Activated CD4-positive, alpha-beta T cell treated with anti-CD3 and anti-CD28 coated beads, Interleukin-2, Interleukin-6, amounts not matched to agents 100 ng/mL and 50 ng/mL, durations not matched to agents 16 hours and 8 hours (primary cell): ENCODE measurements at places on chromosomes 4 and X.

DNA sequence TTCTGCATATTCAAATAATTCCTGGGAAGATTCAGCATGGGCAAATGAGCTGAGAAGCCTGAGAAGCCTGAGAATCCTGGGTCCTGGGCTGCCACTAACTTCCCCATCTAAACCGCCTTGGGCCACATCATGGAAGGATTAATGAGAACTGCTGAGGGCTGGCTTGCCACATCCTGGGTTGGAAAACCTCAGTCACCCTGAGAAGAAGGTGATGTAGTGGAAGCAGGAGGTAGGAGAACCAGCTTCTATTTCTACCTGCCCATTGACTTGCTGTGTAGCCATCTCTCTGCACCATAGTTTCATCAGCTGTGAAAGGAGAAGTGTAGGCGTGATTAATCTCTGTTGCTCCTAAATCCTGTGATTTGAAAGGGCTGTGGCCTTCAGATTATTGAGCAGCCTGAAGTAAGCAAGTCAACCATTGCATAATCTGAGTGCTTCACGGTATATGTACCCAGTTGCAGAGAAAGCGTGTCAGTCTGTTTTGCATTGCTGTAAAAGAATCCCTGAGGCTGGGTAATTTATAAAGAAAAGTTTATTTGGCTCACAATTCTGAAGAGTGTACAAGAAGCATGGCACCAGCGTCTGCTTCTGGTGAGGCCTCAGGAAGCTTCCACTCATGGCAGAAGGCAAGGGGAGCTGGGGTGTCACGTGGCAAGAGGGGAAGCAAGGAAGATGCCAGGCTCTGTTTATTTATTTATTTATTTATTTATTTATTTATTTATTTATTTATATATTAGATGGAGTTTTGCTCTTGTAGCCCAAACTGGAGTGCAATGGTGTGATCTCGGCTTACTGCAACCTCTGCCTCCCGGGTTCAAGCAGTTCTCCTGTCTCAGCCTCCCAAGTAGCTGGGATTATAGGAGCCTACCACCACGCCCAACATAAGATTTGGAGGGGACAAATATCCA lies 140.9 kb upstream of the ATP6AP2 start:
- no peak for DNase-seq

- DNase-seq, result no peak
These were observed 348.6 kb downstream of the TRAM1L1 start for GRCh38 chr4:116736756-116737155.

- no peak for DNase-seq
These were observed 49.0 kb upstream of the CXorf51A start for GRCh38 chrX:146863566-146863965.

DNA sequence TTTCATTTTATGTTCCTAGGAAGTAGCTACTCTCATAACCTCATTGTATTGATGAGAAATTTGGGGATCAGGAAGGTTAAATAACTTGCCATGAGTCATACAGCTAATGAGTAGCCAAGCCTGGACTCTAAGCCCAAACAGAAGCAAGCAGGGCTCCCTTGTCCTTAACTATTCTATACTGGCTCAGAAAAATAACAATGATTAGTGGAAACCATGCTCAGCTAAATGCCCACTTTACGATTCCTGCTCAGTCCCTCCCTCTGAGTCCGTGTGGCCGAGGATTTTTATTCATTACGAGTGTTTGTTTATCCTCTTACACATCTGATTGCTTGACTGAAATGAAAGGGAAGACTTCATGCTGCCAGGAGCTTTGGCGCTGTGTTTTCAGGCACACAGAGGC lies 100.9 kb downstream of the SLC34A2 start:
- no peak for DNase-seq

GRCh38 chrX:10759141-10759799 lies 138.9 kb upstream of the MID1 start:
- no peak for DNase-seq

DNA sequence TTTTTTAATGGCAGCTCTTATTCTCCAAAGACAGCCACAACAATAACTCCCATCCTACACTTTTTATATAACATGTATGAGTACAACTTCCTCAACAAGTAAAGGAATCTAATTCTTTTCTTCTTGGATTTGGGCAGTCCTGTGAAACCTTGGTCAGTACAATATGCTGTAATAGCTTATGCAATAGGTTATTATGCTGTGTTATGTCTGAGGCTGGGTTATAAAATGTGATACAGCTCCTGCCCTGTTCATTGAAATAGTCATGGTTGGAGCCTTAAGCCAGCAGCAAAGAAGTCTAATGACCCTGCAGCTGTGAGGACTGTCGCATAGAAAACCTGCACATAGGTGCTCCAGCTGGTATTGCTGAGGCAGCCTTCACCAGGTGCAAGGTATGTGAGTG lies 215.8 kb upstream of the RASGEF1B start:
- no peak for DNase-seq

DNA sequence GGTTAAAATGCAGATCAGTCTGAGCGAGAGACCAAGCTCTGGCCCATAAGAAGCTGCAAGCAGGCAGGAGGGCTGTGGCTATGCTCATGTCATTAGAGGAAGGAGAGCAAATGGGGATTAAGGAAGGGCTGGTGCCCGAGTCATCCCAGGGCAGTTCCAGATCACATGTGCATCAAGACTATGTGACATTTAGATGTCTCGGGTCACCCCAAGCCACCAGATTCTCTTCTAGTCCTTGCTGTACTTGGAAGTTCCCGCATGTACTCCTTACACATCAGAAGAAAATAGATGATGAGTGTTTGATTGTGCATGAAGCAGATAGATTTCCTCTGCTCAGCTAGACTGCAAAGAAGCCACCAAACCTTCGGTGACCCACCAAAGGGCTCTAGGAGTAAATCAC lies 42.1 kb upstream of the KLHL34 start:
- no peak for DNase-seq

GRCh38 chr4:155114790-155115189 lies 93.6 kb upstream of the NPY2R start:
- no peak for DNase-seq

DNA sequence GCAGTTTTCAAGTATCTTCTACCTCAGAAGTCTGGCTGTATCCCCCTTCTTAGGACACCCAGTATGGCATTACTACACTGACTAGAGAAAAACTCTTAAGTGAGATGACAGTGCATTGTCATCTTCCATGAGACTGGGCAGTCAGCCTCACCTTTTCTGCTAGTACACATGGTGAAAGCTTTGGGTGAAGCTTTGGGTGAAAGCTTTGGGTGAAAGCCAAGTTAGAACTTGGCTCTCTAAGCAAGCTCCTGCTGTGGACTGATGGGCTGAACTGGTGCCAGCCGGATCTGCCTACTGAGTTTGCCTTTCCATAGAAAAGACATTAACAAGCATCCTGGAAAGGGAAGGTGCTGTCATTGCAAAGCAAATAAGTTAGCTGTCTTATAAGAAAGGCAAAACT lies 8.8 kb downstream of the EPHA5 start:
- no peak for DNase-seq

- DNase-seq, result no peak
These were observed 99.1 kb downstream of the ARHGAP10 start for GRCh38 chr4:147830987-147831386.

GRCh38 chrX:110286106-110286505 lies 31.8 kb downstream of the AMMECR1 start:
- peak; percentile 19 for DNase-seq

DNA sequence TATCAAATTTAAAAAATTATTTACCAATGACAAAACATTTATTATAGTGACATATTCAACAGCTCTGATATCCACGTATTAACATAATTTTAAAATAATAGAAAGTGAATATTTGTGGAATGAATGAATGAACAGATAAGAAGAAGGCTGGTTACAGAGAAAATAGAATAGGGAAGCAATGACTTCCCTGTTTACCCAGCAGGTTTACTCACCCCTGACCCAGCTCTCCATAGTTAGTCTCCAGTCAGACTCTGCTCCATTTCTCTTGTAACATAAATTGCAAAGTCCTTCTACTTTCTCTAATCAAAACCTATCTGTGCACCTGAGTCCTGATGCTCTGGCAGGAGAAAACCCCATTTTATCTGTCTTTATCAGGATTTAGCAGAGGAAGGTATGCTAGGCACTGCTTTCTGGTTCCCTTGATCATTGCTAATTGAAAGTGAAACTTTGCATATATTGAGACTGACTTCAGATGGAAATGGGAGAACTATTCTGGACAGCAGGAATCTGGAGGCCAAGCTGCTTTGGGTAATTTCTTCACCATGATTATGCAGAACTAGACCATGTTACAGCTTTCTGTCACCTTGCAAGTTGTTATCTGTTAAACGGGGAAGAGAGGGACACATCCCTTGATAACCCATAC lies 363.0 kb downstream of the FAT4 start:
- no peak for DNase-seq

DNA sequence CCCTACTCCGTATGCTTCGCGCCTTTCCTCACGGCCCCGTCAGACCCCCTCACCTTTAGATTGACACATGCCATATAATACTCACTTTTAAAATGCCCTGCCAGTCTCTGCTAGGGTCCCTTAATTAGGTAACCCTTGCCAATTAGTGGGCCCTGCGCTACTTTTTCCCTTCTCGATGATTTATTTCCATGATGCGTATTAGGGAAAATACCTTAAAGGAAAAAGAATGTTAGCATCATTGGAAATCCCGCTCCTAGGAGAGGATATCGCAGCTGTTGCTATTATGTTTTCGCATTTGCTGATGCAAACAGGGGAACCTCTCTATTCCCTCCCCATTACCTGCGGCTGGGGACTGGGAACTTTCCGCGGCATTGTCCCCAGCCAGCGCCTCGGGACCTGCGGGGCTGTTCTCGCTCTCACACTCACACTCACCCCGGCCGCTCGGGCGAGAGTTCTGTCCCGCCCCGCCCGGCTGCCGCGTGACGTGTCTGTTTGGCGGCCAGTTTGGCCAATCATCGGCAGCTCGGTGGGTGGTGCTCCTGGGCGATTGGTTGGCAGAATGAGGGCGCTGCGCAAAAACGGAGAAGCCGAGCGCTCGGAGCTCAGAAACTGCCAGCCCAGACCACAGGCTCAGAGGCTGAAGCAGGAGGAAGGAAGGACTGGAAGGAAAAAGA lies at the start of gene PCDH10:
Gene PCDH10 (plus strand): TSS at position 605 of the 674 bp plus-strand sequence. CDS start 847 bp downstream, outside the sequence.
- peak; percentile 67 for DNase-seq

- DNase-seq, result no peak
These were observed 197.2 kb upstream of the CNKSR2 start for GRCh38 chrX:21176921-21177571.

GRCh38 chr4:6884341-6884870 lies 25.2 kb upstream of the TBC1D14 start:
- DNase-seq, result no peak

DNA sequence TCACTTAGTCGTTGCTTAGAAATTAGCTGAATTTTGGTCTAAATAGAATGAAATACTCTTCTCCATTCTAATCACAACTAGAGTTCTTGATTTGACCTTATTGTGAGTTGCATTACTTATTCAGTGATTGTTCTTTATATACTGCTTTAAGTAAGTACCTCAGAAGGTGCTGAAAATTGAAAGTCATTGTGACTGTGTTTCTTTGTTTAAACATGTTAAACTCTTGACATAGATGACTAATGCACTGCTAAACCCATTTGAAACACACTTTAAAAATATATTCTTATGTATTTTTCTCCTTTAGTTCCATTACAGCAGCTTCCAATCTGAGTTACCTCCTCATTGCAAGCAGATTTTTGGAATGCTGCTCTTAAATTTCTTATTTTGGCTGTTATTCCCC lies 9.1 kb downstream of the TSPAN7 start:
- no peak for DNase-seq

- DNase-seq, result no peak
These were observed 63.5 kb upstream of the PJA1 start for GRCh38 chrX:69228732-69229131.

DNA sequence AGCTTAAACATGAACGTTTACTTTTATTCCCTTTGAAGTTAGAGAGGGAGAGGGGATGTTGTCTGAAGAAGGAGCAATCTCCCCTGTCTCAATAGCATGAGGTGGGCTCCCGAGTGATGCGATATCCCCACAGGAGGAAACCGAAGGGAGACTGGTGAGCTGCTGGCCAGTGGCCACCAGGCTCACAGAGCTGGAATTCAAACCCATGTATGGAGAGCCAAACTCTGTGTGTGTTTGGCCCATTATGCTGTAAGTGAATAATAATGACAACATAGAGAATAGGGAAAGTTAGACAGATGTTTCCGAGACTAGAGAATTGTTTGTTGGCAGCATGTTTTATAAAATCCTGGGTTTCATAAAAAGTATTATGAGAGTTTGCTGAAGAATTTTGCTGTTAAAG lies 66.1 kb upstream of the CLNK start:
- no peak for DNase-seq

DNA sequence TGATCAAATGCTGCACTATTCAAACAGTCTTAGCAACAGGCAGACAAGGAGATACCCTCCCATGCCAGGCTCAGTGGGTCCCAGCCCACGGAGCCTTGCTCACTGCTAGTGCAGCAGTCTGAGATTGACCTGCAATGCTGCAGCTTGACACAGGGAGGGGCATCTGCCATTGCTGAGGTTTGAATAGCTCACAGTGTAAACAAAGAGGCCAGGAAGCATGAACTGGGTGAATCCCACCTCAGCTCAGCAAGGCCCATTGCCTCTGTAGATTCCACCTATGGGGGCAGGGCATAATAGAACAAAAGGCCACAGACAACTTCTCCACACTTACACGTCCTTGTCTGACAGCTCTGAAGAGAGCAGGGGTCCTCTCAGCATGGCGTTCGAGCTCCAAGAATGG lies 26.6 kb upstream of the ZXDB start:
- no peak for DNase-seq

GRCh38 chrX:109372291-109372690 lies 109.6 kb downstream of the GUCY2F start:
- DNase-seq, result no peak

- DNase-seq, result no peak
These were observed 39.4 kb upstream of the PPARGC1A start for GRCh38 chr4:23929248-23929647.

DNA sequence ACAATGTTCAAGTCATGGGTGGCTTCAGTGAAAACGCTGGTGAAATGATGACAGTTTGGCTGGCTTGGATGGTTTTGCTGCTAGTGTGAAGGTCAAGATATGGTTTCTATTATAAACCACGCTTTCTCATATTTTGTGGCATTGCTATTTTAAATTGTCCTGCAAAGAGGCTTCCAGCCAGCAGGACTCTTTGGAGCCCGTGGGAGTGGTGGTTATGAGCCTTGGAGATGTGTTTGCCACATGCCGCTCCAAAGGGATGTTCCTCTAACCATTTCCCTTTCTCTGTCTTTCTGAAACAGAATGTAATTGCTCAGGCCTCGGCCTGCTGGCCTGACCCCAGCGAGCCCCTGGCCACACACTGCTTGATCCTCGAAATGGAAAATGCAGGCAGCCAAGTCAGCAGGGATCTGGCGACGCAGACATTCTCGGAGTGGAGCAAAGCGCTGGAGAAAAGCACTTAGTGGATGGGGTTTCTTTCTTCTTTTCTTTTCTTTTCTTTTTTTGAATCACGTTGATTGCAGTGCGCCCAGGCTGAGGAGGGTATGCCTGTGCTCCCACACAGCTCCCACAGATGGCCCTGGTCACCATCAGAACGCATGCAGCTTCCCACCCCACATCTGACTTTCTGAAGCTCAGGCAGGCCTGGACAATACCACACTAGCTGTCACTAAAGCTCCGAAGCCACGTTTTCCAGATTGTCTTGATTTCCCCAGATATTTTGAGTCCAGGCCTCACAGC lies 114.0 kb downstream of the ENPP6 start:
- no peak for DNase-seq

GRCh38 chr4:97396097-97396496 lies 747.2 kb downstream of the STPG2 start:
- DNase-seq, result no peak

GRCh38 chr4:138062929-138063328 lies 179.2 kb downstream of the SLC7A11 start:
- DNase-seq, result no peak
